ENCODE measurements at places on chromosomes 6 and 20.
A peak's percentile ranks its signal among the peaks of the same experiment; 100 is the strongest.

- DNase-seq: no peak
These were observed 243.1 kb upstream of the ECI2 start for GRCh38 chr6:4378319-4378996.

- DNase-seq: no peak
These were observed 69.0 kb upstream of the CD93 start for GRCh38 chr20:23155141-23155590.

GRCh38 chr6:14674867-14675648, 557.5 kb downstream of the CD83 start:
- DNase-seq: no peak

DNA sequence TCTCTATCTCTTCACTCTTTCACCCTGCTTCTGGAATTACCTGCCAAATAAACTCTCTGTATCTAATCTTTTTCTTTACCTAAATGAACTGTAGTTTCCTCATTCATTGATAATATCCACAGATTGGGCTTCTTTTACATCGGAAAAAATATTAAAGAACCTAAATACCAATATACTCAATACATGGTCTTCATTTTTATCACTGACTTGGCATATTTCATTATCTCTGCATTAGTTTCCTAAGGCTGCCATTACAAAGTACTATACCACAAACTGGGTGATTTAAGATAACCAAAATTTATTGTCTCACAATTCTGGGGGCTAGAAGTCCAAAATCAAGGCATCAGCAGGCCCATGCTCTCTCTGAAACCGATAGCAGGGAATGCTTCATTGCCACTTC, 411.9 kb upstream of the SPTLC3 start:
- no peak for DNase-seq

- DNase-seq: no peak
These were observed 75.0 kb upstream of the RALY start for GRCh38 chr20:33918662-33919061.

- DNase-seq: peak; percentile 69
These were observed 4.5 kb downstream of the FOXO3 start for GRCh38 chr6:108565091-108565766.

DNA sequence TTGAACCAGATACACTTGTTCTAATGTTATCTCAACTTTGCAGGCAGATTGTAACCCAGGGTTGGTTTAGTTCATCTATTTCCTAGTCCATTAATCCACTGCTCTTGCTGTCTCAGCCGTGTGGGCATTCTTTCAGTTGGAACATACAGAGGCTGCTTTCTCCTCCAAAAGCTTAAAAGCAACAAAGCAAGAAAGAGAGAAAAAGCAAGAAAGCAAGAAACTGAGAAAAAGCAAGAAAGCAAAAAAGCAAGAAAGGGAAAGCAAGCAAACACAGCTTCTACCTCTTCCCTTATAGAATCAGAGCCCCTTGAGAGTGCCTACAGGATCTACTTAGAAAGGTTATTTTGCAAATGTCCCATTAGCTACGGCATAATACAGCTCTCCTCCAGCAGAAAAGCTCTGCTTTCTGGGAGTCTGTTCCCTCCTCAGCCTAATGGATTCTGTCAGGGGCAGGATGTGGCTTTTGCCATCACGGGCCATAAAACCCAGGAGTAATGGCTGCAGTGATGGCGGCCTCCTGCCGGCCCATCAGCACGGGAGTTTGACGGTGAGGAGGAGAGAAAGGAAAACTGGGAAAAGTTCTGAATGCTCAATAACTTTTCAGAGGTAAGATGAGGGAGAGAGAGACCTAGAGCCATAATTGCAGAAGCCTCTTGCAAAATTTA, 156.8 kb upstream of the JARID2 start:
- no peak for DNase-seq

DNA sequence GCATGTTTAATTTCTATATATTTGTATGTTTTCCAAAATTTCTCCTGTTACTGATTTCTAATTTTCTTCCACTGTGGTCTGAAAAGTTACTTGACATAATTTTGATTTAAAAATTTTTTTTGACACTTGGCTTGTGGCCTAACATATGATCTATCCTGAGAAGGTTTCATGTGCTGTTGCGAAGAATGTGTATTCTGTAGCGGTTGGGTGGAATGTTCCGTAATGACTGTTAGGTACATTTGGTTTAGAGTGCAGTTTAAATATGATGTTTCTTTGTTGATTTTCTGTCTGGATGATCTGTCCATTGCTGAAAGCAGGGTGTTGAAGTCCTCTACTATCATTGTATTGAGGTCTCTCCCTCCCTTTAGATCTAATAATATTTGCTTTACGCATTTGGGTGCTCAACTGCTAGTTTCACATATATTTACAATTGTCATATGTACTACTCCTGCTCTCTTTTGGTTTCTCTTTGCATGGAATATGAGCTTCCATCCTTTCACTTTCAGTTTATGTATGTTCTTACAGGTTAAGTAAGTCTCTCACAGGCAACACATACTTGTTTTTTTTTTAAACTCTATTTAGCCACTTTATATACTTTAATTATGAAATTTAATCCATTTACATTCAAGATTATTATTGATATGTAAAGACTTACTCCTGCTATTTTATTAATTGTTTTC, 19.5 kb upstream of the EDN1 start:
- no peak for DNase-seq

DNA sequence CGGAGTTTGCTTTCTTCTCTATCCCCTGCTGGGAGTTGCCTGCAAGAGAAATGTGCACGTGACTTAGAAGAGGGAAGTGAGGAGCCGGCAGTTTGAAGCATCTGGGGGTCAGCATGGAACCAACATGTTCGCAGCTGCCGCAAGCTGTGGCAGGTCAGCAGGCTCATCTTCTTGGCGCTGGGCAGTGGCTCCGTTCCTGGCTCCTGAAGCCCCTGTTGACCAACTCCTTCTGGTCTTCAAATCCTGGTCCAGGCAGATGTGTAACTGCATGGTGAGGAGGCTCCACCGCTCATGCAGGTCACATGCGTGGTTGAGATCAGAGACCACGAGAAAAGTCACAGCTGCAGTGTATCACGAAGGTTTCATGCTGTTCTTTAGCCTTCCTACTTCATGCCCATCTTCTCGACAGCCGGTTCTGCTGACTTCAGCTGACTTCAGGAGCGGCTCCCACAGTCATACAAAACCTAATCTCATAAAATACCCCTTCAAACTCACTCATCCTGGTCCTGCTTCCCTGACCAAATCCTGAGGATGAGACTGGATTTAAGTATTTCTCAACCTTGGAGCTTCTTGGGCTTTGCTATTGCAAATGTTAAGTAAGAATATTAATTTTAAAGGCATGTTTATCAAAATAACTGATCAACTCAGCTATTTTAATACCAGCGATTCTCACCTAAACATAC, 44.9 kb upstream of the BCAS1 start:
- DNase-seq: no peak

DNA sequence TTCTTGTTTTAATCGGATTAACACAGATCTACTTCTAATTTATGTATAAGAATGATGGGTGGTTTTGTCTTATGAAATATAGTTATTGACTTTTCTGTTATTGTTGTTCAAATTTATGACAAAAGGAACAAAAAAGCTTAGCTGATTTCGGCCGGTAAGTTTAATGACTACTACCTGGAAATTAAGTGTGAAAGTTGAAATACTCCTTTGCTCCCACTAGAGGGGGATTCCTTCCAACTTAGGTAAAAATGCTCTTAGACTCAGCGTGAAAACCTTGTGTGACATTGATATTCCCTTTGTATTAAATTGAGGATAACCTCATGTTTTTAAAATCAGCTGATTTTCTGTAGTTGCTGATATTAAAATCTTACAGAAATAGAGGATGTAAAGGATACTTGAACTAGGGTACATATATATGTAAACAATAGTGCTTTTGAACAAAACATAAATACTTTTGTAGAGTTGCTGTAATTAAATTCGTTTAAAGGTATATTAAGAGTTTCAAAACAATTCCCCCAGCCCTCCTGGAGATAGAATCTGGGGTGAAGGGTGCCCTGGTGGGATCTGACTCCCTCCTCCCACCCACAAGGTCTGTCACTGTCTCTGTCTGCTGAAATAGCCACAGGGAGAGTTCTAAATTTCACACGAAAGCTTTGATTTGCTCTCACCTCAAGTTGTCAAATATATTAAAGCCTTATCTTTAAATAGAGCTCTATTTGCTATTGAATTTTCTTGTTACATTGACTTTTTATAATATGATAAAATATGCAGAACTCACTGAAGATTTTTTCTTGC, 257.5 kb downstream of the ARID1B start:
- DNase-seq: peak; percentile 37

DNA sequence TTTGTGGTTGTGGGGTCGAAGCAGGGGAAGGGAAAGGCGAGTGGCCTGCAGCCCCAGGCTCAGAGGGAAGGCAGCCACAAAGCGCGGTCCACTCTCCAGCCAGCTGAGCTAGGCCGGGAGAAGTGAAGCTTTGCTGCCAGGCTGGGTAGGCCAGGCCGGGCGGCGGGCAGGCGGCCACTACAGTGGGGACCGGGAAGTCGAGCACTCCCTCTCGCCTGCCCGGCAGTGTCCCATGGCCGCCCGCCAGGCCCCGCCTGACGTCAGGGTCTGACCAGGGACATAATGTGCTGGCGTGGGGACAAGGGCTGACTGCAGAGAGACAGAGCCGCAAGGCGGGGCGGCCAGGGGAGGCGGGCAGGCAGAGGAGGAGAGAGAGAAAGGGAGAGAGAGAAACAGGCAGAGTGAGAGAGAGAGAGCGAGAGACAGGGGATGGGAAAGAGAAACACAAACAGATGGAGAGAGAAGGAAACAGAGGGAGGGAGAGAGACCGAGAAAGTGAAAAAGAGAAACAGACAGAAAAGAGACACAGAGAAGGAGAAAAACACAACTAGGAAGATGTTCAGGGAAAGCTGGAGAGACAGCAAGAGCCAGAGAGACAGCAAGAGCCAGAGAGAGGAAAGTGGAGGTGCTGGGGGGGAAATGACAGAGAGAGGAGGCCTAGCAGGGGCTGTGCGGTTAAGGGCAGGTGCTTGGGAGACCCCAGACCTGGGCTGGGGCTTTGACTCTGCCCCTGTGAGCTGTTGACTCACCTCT, 94.5 kb upstream of the PTPN1 start:
- DNase-seq: no peak

DNA sequence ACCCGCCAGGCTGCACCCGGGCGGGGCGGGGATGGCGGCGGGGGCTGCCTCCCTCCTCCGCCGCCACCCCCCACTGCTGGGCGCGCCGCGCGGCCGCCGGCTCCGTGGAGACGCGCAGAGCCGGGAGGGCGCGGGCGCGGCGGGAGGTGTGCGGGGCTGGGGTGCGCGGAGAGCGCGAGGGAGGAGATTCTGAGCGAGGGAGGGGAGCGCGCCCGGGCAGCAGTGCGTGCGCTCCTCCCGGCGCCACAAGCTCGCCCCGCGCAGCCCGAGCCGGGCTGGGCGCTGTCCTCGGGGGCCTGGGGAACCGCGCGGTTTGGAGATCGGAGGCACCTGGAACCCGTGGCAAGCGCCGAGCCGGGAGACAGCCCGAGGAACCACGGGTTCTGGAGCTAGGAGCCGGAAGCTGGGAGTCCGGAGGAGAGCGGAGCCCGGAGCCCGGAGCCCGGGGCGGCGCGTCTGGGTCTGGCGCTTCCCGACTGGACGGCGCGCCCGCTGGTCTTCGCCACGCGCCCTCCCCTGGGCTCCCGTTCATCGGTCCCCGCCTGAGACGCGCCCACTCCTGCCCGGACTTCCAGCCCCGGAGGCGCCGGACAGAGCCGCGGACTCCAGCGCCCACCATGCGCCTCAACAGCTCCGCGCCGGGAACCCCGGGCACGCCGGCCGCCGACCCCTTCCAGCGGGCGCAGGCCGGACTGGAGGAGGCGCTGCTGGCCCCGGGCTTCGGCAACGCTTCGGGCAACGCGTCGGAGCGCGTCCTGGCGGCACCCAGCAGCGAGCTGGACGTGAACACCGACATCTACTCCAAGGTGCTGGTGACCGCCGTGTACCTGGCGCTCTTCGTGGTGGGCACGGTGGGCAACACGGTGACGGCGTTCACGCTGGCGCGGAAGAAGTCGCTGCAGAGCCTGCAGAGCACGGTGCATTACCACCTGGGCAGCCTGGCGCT, at the start of gene NTSR1:
TSS of gene NTSR1 (plus strand) at position 246 of the 946 bp plus-strand sequence. CDS start at position 618, 372 bp downstream.
- no peak for DNase-seq

DNA sequence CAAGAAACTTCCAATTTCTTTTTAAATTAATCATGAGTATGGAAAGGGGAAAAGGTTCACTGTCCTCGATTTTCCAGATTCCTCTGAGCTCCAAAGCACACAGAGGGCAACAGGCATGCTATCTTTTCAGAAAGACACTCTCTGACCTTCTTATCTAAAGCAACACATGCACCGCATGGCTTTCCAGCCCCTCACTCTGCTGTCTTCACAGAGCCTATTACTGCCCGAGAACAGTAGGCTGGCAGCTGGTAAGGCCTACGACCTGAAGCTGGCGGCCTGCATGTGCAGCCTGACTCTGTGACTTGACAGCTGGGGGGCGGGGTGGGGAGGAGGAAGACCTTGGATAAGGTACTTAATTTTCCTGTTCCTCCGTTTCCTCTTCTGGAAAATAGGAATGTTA, 86.3 kb downstream of the ELOVL4 start:
- no peak for DNase-seq

DNA sequence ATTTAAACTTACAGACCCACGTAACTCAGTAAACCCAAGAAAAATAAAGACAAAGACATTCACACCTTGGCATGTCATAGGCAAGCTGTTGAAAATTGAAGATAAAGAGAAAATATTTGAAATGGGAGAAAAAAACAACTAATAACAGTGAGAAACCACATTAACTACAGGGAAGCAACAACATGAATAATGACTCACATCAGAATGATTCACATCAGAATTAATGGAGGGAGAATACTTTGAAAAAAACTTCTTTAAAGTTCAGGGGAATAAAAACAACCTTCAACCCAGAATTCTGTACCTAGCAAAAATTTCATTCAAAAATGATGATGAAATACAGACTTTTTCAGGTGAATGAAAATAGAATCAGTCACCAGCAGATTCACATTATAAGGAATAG, 32.9 kb upstream of the SLC22A3 start:
- DNase-seq: no peak

GRCh38 chr20:40715491-40715890, 26.5 kb upstream of the MAFB start:
- no peak for DNase-seq

DNA sequence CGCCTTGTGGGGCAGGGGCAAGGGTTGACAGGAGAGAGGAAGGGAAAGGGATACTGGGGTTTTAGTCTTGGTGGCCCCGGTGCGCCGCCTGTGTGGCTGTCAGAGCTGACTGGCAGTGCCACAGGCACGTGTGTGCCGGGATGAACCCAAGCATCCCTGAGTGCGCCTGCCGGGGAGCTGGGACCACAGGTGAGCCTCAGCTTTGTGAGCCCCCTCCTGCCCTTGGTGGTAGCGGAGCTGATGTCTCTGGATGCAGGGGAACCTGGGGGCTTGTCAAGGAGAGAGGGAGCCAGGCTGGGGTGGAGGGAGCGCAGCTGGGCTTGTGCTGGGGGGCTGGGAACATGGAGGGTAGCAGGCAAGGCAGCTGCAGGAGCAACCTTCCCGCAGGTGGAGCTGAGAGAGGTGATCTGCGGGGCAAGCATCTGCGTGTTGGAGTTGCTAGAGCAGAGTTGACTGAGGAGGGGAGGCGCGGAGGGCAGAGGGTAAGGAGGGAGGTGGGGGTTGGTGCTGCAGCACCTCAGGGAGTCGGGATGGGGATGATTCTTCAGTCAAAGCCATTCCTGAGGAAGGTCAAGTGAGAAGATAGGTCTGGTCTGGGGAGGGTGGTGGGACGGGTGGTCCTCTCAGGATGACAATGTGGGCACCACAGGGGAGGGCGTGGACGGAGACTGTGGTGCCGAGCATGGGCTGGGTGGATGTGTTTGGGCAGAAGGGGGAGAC, 28.1 kb downstream of the PYGB start:
- DNase-seq: no peak
